Activated T-helper 1 cell treated with anti-CD3 and anti-CD28 coated beads, Interleukin-2, amount 50 U/mL, for 16 hours (primary cell): ENCODE measurements at places on chromosomes 5 and 9.
A peak's percentile ranks its signal among the peaks of the same experiment; 100 is the strongest.

DNA sequence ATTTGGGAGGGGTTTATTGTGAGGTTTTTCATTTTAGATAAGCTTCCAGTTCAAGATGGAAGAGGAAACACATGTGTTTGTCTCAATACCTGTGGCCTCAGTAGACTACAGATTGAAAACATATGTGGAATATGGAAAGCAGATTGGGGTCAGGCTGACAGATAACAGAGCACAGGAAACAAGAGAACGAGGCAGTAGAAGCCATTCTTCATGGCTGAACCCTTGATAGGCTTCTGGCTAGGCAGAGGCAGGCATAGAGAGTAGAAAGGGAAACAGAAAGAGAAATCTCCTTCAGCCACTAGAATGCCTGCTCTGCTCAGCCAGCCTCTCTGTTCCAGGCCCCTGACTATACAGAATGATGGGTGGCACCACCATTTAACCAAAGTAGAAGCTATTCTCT lies 152.5 kb downstream of the MUSK start:
- DNase-seq = no peak

DNA sequence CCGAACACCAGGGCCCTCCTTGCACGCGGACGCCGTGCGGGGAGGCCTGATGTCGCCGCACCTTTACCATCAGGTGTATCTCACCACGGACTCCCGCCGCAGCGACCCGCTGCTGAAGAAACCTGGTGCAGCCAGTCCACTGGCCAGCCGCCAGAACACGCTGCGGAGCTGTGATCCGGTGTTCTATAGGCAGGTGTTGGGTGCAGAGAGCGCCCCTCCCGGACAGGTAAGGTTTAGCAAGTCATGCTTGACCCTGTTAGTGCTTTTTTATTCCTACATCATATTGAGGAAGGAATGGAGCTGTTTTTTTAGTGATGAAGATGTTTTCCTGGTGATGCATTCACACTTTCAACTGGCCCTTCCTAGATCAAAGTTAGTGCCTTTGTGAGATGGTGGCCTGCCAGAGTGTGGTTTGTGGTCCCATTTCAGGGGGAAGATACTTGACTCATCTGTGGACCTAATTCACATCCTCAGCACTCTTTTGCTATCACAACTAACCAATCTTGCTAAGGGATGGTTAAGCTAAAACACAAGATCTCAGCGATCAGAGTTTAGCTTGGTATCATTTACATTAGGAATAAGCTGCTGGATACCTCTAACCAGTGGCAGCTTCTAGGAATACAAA lies 2.7 kb downstream of the PCDHGC3 start:
- DNase-seq = no peak

DNA sequence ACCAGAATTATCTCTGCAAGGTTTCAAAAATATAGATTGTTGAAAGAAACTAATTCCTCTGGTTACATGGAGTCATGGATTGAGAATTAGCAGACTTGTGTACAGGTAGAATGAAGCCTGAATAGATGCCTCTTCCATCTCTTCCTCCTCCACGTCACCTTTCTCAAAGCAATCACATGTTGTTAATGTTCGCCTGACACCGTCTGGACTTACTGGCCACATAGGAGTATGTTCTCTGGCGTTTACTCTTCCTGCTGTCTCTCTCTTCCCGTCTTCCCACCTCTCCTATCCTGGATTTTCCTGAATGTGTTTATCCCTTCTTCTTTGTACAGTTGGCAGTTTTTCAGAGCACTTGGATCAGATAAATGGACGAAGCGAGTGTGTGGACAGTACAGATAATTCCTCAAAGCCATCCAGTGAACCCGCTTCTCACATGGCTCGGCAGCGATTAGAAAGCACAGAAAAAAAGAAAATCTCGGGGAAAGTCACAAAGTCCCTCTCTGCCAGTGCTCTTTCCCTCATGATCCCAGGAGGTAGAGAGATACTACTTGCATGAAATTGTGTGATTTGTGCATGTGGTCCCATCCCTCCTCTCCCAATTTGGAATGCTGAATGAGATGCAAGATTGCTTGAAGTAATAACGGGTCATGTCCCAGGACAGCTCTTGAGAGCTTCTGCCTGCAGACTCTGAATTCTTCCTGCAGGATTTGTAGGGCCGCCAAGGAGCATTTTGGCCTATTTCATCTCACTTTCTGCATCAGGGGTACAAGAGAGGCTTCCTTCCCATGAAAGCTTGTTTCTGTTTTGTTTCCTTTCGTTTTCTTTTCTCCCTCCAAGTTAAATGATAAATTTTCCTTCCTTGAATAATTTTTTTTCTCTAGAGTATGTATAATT lies 47.3 kb downstream of the CD180 start:
- no peak for DNase-seq

DNA sequence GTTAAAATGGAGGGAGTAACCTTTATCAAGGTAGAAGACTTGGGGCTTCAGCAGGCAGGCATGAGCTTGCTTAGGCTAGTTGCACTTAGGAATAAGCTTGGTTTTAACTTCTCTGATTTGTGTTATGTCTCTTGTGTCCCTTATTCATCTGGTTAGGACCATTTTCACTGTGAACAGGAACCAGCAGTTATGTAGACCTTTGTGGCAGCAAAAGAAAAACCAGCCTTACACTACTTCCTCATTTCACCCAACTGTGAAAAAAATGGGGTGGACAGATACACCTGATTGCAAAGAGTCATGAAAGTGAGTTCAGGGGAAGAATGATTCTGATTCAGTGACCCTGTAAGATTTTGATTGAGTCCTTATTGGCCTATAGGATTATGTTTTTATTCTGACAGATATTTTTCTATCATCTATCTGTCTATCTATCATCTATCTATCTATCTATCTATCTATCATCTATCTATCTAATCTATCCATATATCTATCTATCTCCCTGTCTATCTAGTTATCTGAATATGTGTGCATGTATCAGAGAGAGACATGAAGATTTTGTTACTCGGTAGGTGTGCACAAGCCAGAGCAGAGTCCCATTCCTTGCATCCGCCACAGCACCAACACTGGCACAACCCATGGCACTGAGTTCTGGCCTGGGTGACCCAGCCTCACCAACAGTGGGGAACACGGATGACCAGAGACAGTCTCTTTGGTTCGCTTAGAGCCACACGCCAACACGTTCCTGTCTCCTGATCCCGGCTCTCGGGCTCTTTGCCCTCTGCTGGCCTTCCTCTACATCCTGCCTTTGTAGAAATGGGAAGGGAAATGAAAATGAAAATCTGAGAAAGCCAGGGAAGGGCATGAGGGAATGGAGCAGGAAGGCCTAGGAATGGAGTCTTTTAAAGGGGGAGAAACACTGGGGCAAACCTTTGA lies 1.3 kb upstream of the ZNF366 start:
- DNase-seq = no peak

GRCh38 chr5:132825834-132826391 lies 4.5 kb downstream of the SHROOM1 start:
- DNase-seq = no peak

- no peak for DNase-seq
These were observed 243.0 kb downstream of the CDH10 start for GRCh38 chr5:24401773-24402172.

DNA sequence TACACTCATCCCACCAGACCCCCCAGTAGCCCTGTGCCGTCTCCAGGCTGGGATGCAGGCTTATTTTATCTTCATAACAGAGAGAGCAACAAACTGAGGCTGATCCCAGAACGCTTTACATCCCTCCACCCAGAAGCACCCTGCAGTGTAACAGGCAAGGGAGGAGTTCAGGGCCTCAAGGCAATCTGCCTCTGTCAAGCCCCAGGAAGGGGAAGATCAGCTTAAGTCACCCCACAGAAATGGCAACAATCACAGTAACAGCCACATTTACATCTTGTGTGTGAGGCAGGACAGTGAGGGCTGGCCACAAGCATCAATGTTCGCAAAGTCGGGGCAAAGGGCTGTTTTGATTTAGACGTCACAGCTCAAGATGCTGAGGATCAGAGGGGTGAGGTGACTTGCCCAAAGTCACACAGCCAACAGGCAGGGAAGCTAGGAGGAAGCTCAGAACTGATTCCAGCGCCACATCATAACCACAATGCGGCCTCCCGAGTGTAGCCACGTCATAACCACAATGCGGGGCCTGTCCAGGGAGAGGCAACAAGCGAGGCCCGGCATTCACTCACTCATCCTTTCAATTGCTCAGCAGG lies 14.4 kb downstream of the STK10 start:
- DNase-seq = peak; percentile 42

- DNase-seq = no peak
These were observed 4.0 kb upstream of the VCAN start for GRCh38 chr5:83467371-83468035.

- DNase-seq = no peak
These were observed 192.5 kb downstream of the CDK5RAP2 start for GRCh38 chr9:120387257-120388002.

GRCh38 chr9:126494264-126494663 lies 119.5 kb upstream of the LMX1B start:
- no peak for DNase-seq

GRCh38 chr5:148653291-148653835 lies 964 bp downstream of the HTR4 start:
- DNase-seq = no peak

- no peak for DNase-seq
These were observed 138.1 kb downstream of the EMB start for GRCh38 chr5:50302815-50303490.

DNA sequence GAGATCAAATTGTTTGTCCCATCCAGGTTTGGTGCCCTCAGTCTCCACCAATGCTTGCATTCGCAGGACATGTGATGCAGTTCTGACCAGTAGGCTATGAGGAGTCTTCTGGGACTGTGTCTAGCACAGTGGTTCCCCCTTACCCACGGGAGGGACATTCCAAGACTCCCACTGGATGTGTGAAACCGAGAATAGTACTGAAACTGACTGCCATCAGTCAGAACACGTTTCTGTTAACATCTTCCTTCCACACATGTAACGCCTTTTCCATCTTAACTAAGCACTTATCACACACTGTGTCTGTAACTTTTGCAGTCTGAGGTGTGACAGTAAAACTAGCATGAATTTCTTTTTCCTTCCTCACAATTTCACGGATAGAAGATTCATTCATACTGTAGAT lies 74.7 kb downstream of the PTTG1 start:
- no peak for DNase-seq

- DNase-seq = no peak
These were observed 246.0 kb upstream of the NUDT12 start for GRCh38 chr5:103808464-103809106.
